ENCODE measurements at places on chromosomes 4 and X.

DNA sequence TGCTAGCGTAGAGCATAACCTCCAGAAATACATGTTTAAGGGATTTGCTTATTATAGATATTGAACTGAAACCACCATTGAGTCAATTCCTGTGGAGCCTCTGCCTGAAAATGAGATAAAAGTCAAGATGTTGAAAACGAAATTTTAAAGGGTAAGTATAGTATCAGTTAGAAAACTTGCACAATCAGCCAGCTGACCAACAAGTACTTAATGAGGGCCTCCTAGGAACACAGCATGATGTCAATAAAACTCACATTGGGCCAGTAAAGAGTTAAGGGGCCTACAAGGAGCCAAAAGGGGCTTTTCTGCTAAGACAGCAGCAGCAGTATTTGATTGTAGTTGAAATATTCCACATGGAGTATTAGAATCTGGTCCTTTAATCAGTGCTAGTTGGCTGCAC lies 314.1 kb upstream of the PPARGC1A start:
- DNase-seq, result peak; percentile 14

DNA sequence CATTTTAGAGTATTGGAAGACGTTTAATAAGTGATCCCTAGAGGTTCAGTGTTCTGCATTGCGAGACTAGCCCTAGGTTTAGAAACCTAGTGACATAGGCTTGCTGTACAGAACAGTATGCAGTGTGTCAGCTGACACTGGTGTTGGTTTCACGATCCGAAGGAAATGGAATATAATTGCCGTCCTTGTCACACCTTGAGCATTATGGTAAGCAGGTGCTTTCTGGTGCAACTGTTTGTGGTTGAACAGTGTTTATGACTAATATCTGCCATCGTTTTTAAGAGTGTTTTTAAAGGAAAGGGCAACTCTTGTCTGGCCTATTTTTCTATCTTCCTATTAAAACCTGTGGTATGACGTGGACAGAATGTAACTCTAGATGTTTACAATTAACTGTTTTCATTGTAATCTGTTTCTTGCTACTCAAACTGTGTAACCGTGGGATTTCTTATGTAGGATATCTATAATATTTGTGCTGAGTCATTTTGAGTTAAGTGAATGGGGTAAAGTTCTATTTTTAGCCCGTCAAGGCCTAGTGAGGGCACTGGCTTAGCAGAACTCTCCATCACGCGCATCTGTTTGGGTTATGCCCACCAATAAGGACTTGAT lies 53.8 kb upstream of the TBC1D14 start:
- DNase-seq, result peak; percentile 40

DNA sequence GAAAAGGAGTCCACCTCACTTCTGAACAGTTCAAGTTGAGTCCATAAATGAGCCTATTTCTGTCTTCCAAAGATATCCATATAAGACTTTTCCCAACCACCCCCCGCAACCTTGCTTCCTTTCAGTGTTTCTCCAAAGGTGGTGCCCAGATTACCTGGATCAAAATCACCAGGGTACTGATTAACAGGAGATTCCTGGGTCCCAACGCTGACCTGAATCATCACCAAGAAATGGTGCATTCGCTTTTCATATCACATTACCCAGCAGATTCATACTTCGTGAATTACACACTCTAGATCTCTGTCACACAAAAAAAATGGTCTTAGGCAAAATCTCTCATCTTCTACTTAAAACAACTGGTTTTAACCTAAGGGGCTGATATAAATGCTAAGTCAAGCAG lies 2.1 kb upstream of the GALNT7 start:
- DNase-seq, result no peak

DNA sequence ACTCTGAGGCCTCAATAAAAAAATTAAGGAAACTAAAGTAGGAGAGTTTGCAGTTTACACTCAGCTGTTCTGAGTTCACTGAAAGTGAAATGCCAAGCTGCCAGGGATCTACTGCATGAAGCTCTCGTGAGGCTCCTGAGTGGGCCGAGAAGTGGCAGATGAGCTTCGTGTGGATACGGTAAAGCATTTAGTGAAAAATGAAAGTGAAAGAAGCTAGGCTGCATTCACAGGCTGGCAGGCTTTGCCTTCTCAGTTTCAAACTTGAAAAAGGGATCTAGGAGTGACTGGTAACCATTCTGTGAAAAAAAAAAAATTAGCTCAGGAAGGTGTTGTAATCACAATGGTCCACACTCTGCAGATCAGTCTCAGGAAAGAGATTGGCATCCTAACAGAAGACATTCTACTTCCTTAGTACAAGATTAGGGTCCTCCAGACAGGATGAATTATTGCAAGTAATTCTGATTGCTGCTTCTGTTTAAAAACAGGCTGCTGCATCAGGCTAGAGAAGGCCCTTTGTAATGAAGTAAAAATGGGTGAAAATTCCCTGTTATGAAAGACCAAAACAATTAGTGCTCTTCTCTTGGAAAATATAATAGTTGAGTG lies 679.9 kb downstream of the RPA4 start:
- peak; percentile 68 for DNase-seq

DNA sequence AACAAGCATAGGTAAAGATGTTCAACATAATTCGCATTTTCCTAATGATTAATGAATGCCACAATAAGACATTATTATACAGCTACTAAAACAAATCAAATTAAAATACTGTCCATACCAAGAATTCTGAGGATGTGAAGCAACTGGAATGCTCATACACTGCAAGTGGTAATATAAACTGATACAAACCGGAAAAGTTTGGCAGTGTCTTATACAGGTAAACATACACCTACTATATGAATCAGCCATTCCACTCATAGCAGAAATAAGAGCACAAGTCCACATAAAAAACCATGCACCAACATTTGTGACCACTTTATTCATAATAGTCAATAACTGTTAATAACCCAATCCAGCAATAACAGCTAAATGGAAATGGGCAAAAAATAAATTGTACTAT lies 79.3 kb downstream of the FBXW7 start:
- no peak for DNase-seq

- DNase-seq, result no peak
Measured at GRCh38 chr4:80566203-80566872, 230.8 kb downstream of the CFAP299 start.

- DNase-seq, result no peak
Measured at GRCh38 chr4:73725510-73725909, 14.9 kb upstream of the CXCL8 start.

GRCh38 chrX:39857780-39858179 lies 240.0 kb downstream of the BCOR start:
- DNase-seq, result no peak

DNA sequence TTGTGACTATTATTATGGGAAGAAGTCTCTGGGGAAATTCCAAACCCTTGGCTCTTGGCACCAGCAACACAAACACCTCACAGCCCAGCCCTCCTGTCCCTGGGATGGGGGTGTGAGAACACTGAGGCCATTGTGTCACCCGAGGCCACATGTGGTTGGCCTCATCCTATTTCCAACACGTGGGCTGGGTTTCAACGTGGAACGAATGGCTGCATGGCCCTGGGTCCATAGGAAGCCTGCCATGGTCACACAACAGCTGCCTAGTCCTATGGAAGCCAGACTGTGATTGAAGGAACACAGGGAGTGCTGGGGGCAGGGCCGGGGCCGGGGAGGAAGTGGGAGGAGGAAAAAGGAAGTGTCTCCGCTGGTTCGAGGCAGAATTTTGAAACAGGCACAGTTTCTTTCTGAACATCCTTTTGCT lies 10.0 kb downstream of the CLCN4 start:
- DNase-seq, result no peak

DNA sequence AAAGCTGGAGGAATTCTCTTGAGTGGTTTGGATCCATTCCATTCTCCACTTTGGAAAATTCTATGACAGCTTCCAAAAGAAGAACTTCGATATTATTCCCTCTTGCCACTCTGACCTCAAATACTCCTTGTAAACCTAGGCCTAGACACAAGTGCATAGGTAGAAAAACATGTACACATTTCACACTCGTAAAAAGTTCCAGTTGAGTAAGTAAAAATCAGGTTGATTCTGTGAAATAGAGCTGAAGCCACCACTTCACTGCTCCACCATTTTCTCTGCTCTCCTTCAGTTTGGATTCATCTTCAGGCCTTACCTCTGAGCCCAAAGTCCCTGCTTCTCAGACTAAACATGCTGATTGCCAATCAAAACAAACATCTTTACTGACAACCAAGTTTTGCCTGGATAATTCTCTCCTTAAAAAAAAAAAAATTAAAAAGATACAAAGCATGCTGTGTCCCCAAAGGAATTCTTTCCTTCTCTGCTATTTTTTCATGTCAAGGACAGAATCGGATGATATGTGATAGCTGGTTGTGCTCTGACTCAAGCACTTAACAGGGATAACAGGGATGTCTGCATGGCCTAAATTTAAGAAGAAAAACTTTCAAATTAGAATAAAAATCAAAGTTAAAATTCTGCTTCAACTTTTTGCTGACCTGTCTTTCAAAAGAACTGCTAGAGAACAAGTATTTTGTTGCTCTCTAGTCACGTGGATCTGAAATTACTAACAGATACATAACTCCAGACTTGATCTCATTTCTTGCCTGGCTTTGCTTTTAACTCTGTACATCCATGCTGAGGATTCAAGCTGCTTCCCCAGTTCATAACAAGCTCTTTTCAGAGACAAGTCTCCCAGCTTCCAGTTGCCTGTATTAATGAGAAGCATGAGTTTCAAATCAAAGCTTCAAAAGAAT lies 420.9 kb upstream of the INTU start:
- DNase-seq, result peak; percentile 74

DNA sequence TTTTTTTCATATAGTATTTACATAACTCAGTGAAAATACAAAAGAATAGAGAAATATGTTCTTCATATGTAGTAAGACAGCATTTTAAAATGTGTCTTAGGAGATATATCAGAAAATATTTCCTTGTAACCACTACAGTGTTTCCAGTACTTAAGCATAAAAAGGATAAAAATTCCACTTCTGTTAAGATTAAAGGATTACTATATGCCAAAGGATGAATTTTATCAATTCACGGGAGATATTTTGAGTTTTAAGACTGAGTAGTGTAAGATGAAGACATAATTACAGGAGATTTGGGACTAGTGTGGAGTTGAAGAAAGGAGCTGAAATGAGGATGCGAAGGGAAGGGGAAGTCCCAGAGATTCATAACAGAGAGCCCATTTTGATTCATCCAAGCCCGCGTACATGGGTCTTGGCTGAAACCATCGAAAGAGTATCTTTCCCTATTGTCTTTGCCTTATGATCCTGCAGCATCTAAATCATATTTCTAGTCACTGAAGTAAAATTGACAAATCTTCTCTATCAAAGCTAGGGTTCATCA lies 58.7 kb downstream of the MAD2L1 start:
- DNase-seq, result peak; percentile 60

GRCh38 chrX:4110964-4111363 lies 397.5 kb upstream of the PRKX start:
- DNase-seq, result no peak

DNA sequence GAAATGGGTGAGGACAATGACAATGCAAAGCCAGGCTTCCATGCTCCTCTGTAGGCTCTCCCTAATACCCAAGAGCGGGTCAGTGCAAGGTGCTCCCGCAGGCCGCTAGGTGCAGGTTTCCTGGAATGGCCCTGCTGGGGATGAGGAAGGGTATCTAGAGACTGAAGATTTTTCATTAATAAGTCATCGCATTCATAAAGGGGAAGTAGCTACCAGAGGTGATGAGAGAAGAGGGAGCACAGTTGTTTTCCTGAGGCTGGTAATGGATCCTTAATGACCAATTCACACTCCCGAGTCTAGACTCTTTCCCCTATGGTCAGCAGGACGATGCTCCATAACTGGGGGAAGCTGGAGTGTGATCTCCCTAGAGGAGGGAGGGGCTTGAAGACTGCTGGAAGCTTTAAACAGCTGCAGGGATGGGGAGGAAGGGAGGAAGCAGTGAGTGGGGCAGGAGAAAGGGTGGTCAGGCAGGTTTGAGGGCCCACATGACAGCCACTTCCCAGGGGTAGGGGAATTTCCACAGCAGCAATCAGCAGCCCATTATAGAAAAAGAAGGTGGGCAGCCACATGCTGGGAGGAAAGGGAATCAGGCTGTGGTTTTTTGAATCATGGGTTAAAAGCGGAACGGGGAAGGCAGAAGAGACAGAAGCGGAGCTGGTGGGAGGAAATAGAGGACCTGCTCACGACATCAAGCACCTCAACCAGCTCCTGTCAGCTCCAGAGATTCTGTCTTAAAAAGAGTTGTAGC lies 10.2 kb upstream of the ATP6AP2 start:
- DNase-seq, result peak; percentile 6

GRCh38 chr4:33086331-33086925 lies 2366.3 kb downstream of the PCDH7 start:
- DNase-seq, result peak; percentile 39

DNA sequence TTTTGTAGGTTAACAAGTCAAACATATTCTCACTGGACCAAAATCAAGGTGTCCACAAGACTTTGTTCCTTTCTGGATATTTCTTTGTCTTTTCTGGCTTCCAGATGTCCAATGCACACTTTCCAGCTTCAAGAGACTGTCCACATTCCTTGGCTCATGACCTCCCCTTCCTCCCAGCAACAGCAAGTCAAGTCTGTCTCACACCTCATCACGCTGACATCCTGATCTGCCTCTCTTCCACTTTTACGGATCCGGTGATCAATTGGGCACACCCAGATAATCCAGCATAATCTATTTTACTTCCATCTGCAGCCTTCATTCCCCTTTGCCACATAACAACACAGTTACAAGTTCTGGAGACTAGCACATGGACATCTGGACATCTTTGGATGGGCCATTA lies 9.6 kb downstream of the TIFA start:
- no peak for DNase-seq

- peak; percentile 24 for DNase-seq
Measured at GRCh38 chrX:44843753-44844152, at the start of gene DUSP21. Gene DUSP21 (plus strand): TSS chrX:44844021. CDS start chrX:44844133, 112 bp downstream.

- DNase-seq, result no peak
Measured at GRCh38 chr4:34845926-34846325, 1398.4 kb downstream of the ARAP2 start.
